ENCODE measurements at places on chromosomes 3 and 15. TPM values are rescaled to one million over a fixed set of nuclear protein-coding genes. Genes with fewer than 3 reads are reported as not detected.

SEC22A gene
- total RNA-seq, result 47.1 TPM

ZNF148 gene
- total RNA-seq, result 18.4 TPM

LINGO1 gene
- not detected for total RNA-seq

PDCD6IP gene
- total RNA-seq, result 204 TPM

ZPLD1 gene
- total RNA-seq, result not detected

PLA2G4E gene
- not detected for total RNA-seq

LRRC31 gene
- total RNA-seq, result not detected

FAM43A gene
- total RNA-seq, result 27.0 TPM

PARP3 gene
- total RNA-seq, result 9.4 TPM

GPR176 gene
- total RNA-seq, result 47.6 TPM

THAP10 gene
- 3.1 TPM for total RNA-seq

KLHL40 gene
- not detected for total RNA-seq

GOLGA8O gene
- total RNA-seq, result 0.24 TPM

SEC62 gene
- total RNA-seq, result 23.4 TPM

XCR1 gene
- not detected for total RNA-seq

WDR72 gene
- total RNA-seq, result not detected

FILIP1L gene
- total RNA-seq, result 42.7 TPM

GOLGA6A gene
- 6.9 TPM for total RNA-seq

ALDH1L1 gene
- total RNA-seq, result not detected

ACAN gene
- total RNA-seq, result 0.13 TPM

C3orf85 gene
- not detected for total RNA-seq

SH2D7 gene
- total RNA-seq, result not detected

SLC15A2 gene
- total RNA-seq, result under 0.01 TPM

DOCK3 gene
- total RNA-seq, result under 0.01 TPM

UPK1B gene
- total RNA-seq, result not detected

WDR93 gene
- under 0.01 TPM for total RNA-seq

SGO1 gene
- 5.2 TPM for total RNA-seq

ERC2 gene
- total RNA-seq, result 1.4 TPM

CPLX3 gene
- 0.48 TPM for total RNA-seq

STRIT1 gene
- not detected for total RNA-seq

LRRIQ4 gene
- not detected for total RNA-seq

ADAMTS9 gene
- 34.4 TPM for total RNA-seq

PDZRN3 gene
- 33.1 TPM for total RNA-seq

CCDC54 gene
- not detected for total RNA-seq

BCHE gene
- 28.6 TPM for total RNA-seq

MYLK gene
- 110 TPM for total RNA-seq

P2RY1 gene
- 8.8 TPM for total RNA-seq

NR1D2 gene
- 8.8 TPM for total RNA-seq

HTR3E gene
- total RNA-seq, result not detected

ATP2B2 gene
- not detected for total RNA-seq

CYB561D2 gene
- 33.4 TPM for total RNA-seq

MCCC1 gene
- 17.8 TPM for total RNA-seq

FAM3D gene
- not detected for total RNA-seq

SLC38A3 gene
- total RNA-seq, result 0.40 TPM

CCR1 gene
- not detected for total RNA-seq

ITIH1 gene
- not detected for total RNA-seq

CPN2 gene
- not detected for total RNA-seq

DLL4 gene
- total RNA-seq, result 3.1 TPM

CCDC9B gene
- total RNA-seq, result 3.0 TPM

GOLGB1 gene
- total RNA-seq, result 19.8 TPM

TMF1 gene
- 18.0 TPM for total RNA-seq

UNC13C gene
- not detected for total RNA-seq

ZNF710 gene
- total RNA-seq, result 4.2 TPM

All from epithelial cell of alveolus of lung (primary cell).